ENCODE measurements at places on chromosomes 3 and 15. TPM values are rescaled to one million over a fixed set of nuclear protein-coding genes. Genes with fewer than 3 reads are reported as not detected.

TRIM42 gene
- not detected for total RNA-seq

XCR1 gene
- not detected for total RNA-seq

DNA sequence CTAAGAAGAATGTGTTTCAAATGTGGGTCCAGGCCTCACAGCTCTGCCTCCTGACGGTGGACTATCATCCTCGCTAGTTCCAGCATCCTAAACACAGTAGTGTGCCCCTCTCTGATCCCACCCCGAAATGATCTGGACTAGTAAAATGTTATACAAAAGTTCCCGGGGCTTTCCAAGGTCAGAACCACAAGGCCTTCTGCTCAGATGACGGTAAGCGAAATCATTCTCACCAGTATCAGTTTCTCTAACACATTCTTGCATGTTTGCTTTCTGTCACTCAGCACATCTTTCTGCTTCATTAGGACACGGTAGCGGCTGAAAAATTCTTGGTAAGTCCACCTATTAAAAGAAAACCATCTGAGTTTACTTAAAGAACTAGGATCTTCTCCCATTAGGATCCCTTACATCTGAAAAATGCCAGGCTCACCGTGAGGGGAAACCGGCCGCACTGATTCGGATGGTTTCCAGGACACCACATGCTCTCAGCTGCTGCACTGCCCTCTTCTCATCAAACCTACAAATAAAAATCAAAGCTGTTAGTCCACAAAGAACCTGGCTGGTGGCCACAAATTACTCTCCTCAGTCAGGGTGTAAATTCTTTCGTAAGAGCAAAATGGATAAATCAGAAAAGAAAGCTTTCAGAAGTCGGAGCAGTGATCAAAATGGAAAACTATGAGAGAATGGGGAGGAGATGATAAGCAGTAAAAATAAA, 83.9 kb upstream of the MYO5C start:
- no peaks in the 10 kb centered on the region for H3K27me3 ChIP-seq
- H3K36me3 ChIP-seq, result no peaks in the 10 kb centered on the region
- no peak overlapping the region for H3K27ac ChIP-seq

DNA sequence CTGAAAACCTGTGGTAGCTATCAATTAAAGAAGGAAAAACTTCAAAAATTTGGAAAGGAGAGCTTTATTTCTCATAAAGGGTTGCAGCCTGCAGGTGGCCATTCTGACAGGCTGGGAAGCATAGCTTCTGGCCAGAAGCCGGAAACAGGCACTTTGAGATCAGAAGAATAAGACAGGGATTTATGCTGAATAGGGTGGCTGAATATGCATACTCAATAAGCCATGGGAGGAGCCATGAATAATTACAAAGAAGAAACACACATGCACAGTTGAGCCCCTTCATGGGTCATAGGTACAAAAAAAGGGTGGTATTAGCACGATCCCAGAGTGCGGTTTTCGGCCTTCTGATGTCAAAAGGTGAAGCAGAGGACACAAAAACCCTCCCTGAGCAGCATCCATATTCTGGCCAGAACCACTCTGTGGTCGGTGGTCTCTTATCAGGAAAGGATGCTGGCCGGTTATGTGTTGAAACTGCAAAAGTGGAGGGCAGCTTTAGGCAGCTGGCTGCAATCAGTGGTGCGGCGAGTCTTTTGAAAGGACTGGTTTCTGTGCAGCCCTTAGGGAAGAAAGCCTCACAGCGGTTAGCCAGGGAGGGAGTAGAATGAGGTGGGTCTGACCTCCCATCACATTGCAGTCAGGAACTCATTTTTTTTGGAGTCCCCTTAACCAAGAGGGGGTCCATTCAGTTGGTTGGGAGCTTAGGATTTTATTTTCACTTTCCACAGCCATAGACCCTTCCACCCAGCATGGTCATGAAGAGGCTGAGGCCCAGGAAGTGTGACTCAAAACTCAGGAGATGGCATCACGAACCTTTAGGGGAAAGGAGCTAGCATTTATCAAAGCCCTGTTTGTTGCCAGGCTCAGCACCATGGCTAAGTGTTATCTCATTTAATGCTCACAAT, 34.7 kb upstream of the CCDC174 start:
- no peak overlapping the region for H3K4me3 ChIP-seq
- no peaks in the 10 kb centered on the region for H3K36me3 ChIP-seq
- peaks cover 2% of the 10 kb centered on the region for H3K27me3 ChIP-seq
- peaks cover 47% of the 10 kb centered on the region for H3K4me1 ChIP-seq
- no peak overlapping the region for H3K27ac ChIP-seq
- no peak for DNase-seq

- peak overlapping the region; percentile 24 for H3K27ac ChIP-seq
- H3K4me1 ChIP-seq, result no peaks in the 10 kb centered on the region
- H3K27me3 ChIP-seq, result peaks cover 6% of the 10 kb centered on the region
- no peak for DNase-seq
- H3K4me3 ChIP-seq, result no peak overlapping the region
Observed at GRCh38 chr3:126119008-126119675, 35.2 kb upstream of the SLC41A3 start.

DNA sequence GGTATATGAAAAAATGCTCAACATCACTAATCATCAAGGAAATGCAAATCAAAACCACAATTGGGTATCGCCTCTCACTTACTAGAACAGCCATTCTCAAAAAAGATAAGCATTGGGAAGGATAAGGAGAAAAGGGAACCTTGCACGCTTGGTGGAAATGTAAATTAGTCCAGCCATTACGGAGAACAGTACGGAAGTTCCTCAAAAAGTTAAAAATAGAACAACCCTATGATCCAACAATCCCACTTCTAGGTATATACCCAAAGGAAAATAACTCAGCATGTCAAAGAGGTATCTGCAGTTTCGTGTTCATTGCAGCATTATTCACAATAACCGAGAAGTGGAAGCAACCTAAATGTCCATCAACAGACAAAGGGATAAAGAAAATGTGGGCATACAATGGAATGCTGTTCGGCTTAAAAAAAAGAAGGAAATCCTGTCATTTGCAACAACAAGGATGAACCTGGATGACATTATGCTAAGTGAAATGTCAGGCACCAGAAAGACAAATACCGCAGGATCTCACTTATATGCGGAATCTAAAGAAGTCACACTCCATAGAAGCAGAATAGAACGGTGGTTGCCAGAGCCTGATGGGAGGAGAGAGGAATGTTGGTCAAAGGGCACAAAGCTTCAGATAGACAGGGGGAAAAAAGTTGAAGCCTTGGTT, 11.7 kb upstream of the CMTM7 start:
- H3K4me3 ChIP-seq, result no peak overlapping the region
- peaks cover 3% of the 10 kb centered on the region for H3K36me3 ChIP-seq
- no peak for DNase-seq
- peaks cover 44% of the 10 kb centered on the region for H3K4me1 ChIP-seq
- no peaks in the 10 kb centered on the region for H3K27me3 ChIP-seq
- H3K27ac ChIP-seq, result peak overlapping the region; percentile 93

Measured in endothelial cell (in vitro differentiated cells).